NCI-H187 treated with DMSO at 0.1 percent for 48 hours (cell line): ENCODE measurements at places on chromosomes 13 and 19.

DNA sequence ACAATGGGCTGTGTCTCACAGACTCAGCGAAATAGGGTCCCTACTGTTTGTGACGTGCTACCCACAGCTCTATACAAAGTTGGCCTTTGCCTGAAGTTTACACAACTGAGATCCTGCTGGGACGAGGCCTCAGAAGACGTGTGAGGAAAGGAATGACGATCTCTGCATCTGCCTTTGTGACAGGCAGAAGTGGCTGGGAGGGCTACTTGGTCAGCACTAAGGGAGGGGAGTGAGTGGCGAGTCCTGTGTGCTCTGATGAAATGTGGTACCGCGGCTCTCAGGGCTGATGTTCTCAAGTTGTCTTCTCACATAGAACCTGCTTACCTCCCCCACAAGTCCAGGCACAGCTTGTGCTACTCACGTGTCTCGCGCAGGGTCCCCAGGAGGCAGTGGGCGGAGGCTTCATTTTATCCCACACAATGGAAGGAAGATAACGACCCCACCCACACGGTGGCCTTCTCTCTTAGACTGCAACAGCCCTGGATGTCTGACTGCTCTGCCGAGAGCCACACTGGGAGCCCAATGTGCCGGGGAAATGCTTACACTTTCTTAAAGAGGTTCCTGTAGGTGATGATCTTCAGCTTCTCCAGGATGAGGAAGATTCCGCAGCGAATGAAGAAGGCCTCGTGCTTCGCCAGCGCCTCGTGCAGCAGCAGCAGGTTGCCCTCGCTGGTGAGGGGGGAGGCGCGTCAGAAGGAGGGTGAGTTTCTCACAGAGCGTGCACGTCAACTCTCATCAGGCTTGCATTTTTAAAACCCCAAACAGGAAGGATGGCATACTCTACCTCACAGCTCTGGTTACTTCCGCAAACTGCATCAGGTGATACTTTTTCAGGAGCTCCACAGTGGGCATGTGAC lies 21.2 kb downstream of the PROZ start:
- DNase-seq, result no peak

DNA sequence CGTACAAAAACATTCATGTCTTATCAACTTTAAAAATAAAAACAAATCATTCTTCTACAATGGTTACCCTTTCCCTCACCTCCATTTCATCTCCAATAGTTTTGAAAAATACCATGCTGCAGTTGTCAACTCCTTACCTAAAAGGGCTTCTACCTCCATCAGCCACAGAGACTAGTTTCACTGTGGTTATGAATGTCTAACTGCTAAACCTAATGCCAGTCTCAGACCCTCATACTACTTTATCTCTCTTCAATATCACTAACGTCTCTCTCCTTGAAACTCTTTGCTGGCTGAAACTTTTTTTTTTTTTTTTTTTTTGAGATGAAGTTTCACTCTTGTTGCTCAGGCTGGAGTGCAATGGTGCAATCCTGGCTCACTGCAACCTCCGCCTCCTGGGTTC lies 27.1 kb downstream of the LNX2 start:
- no peak for DNase-seq

DNA sequence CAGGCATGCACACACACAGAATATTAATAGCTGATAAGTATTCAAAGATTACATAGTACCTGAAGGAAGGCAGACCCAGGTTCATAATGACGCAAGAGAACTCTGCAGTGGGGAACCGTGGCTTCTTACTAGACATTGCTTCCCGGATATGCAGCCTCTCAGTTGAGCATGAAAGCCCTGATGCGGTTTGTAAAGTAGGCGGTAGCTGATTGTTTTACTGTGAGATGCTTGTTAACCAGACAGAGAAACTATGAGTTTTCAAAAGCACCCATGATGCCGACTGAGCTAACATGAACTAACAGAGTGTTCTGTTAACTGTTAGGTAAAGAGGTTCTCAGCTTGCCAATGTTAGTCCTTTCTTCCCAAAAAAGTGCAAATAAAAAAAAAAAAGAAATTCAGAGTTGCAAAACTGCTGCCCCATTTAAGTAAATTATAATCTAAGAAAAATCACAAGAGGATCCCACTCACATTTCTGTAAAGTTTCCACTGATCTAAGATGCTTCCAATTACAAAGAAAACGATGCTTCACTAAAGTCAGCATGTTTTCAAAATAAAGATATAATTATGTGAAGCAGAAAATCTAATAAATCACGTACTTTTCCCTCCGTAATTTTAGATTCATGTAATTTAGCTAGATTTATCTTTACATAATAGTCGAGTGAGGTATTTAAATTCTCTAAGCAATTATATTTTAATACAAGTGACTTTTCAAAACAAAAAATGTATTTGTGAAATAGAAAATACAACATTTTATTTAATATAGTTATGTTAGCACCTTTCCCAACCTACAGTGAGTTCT lies 2.2 kb downstream of the FLT1 start:
- DNase-seq, result no peak

DNA sequence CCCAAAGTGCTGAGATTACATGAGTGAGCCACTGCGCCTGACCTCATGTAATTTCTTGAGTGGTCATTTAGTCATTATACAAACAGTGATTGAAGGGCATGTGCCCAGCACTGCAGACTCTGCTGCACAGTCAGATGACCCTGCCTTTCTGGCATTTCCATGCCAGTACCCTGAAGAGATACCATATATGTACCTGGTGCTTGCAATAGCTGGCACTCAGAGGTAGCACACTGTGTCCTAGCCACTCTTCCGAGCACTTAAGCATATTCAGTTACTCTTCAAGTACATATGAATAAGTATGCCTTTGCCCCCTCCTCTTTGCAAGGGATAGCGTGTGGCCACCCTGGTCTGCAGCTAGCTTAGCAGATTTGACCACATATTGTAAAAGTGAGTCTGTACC lies 15.5 kb downstream of the STX10 start:
- DNase-seq, result no peak

GRCh38 chr13:20637811-20638210 lies 65.7 kb upstream of the IL17D start:
- no peak for DNase-seq

DNA sequence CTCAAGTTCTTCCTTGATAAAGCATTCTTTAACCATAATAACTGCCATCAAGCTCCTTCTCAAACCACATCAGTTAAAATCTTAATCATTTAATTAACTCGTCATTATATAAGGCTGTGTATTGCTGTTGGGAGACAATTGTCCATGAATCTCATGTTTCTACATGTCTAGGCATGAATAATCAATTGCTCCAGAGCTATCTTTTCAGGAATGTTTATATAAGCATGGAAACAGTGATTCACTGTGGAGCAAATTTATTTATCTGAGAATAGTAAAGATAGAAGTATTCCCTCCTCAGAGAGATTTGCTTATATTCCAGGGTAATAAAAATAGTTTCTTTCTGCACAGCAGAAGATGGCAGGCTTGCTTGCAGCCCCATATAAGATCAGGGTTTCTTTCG lies 71.1 kb downstream of the CBY2 start:
- no peak for DNase-seq

GRCh38 chr13:21501686-21502085 lies 42.6 kb upstream of the ZDHHC20 start:
- DNase-seq, result no peak

GRCh38 chr13:23632048-23632582 lies 61.9 kb downstream of the TNFRSF19 start:
- DNase-seq, result no peak

- no peak for DNase-seq
Observed at GRCh38 chr13:60590800-60591747, 194.1 kb downstream of the TDRD3 start.

DNA sequence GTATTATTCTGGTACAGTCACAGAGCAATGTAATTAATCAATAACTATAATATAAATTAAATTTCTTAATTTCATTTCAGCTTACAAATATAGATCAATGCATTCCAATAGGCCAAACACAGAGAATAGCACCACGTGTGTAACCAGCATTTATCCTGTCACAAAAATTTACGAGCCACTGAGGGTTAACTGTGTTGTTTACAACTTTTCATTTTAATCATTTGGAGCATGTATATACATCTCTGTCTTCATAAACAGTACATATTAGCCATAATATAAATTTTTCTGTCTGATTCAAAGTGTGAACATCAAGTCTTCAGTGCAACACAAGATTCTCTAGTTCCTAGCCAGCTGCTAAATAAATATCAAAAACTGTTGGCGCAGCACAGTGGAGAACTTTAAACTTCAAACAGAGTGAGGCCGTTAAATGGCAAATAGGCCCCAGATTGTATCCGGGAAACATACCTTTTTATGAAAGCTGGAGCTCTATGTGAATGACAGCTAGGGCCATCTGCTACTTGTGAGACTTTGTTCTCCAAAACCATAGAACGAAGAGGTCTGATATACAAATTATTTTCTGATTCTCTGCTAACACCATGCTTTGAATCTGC lies 105.1 kb downstream of the TBC1D4 start:
- DNase-seq, result no peak

GRCh38 chr13:66655847-66656454 lies 574.2 kb downstream of the PCDH9 start:
- DNase-seq, result no peak

DNA sequence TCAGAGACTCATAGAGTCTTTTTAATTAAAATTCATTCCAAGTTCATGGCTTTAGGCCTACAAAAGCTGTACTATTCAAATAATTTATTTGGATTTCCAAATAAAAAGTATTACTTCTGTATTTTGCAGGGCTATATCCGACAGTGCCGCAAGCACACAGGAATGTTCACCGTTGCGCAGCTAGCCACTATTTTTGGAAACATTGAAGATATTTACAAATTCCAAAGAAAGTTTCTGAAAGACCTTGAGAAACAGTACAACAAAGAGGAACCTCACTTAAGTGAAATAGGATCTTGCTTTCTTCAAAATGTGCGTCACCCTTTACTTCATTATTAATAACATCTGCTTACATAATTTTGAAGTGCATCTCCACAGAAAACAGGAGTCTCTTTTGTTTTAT lies 20.5 kb upstream of the C1QTNF9 start:
- no peak for DNase-seq

DNA sequence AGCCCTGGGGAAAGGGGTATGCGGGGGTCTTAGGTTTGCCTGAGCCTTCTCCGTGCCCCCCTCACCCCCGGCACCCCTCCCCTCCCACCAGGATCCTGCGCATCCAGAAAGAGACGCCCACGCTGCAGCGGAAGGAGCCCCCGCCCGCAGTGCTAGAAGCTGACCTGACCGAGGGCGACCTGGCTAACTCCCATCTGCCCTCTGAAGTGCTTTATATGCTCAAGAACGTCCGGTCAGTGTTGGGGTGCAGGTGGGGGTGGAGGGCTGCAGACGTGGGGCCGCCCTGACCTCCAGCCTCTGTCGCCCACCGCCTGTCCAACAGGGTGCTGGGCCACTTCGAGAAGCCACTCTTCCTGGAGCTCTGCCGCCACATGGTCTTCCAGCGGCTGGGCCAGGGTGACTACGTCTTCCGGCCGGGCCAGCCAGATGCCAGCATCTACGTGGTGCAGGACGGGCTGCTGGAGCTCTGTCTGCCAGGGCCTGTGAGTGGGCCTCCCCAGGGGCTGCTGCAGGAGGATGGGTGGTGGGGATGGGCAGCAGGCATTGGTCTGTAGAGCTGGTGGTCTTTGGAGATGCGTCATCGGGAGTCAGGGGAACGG lies 4.4 kb downstream of the PNPLA6 start:
- DNase-seq, result no peak

DNA sequence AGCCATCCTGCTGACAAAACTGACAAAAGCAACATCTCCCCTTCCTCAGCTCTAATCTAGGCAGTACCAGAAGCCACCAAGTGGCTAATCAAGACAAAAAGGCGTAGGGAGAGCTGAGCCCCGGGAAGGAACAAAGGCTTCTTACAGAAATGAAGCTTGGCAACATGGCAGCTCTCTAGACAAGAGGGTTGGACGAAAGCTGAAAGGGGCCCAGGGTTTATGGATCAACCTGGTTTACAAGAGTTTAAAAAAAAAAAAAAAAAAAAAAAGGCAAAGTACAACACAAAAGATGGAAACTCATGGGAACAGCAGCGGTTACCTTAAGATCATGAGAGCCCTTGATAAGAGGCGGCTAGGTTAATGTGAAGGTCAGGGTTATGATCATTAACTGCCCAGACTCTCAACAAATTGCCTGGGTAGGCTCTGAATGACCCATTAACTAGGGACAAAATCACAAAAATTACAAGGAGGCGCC lies 14.0 kb downstream of the ZC3H4 start:
- DNase-seq, result no peak

GRCh38 chr19:17706750-17707181 lies 12.5 kb upstream of the MAP1S start:
- DNase-seq, result no peak

- no peak for DNase-seq
Observed at GRCh38 chr19:18436671-18437490, 1.1 kb downstream of the ISYNA1 start.

- no peak for DNase-seq
Observed at GRCh38 chr19:480016-480855, 16.1 kb upstream of the MADCAM1 start.

GRCh38 chr19:58428617-58429016 lies 11.3 kb downstream of the ZNF132 start:
- no peak for DNase-seq

GRCh38 chr13:70043685-70044084 lies 63.9 kb upstream of the ATXN8OS start:
- no peak for DNase-seq

GRCh38 chr13:43725460-43725859 lies 61.3 kb downstream of the ENOX1 start:
- no peak for DNase-seq
